ENCODE measurements at places on chromosomes 5 and 9.

GRCh38 chr9:33011831-33012230 lies 10.4 kb upstream of the APTX start:
- DNase-seq: no peak

DNA sequence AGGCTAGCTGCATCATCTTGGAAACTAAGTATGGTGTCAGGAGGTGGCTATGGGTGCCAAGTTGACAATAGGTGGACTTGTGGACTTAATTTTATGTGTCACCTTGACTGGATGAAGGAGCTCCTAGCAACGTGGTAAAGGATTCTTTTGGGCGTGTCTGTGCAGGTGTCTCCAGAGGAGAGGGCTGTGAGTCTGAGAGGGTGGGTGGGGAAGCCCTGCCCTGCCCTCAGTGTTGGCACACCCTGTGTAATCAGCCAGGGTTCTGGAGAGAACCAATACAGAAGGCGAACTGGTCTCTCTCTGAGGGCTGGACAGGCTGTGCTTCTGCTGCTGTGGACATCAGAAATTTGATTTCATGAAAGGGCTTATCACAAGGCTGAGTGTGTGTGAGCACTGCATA lies 61.0 kb downstream of the GTF3C4 start:
- DNase-seq: no peak

GRCh38 chr9:111284703-111285102 lies 45.3 kb downstream of the OR2K2 start:
- DNase-seq: no peak

GRCh38 chr5:142141463-142141862 lies 32.9 kb downstream of the NDFIP1 start:
- no peak for DNase-seq

- DNase-seq: peak; percentile 38
These were observed 65.9 kb downstream of the GABBR2 start for GRCh38 chr9:98642661-98643312.

DNA sequence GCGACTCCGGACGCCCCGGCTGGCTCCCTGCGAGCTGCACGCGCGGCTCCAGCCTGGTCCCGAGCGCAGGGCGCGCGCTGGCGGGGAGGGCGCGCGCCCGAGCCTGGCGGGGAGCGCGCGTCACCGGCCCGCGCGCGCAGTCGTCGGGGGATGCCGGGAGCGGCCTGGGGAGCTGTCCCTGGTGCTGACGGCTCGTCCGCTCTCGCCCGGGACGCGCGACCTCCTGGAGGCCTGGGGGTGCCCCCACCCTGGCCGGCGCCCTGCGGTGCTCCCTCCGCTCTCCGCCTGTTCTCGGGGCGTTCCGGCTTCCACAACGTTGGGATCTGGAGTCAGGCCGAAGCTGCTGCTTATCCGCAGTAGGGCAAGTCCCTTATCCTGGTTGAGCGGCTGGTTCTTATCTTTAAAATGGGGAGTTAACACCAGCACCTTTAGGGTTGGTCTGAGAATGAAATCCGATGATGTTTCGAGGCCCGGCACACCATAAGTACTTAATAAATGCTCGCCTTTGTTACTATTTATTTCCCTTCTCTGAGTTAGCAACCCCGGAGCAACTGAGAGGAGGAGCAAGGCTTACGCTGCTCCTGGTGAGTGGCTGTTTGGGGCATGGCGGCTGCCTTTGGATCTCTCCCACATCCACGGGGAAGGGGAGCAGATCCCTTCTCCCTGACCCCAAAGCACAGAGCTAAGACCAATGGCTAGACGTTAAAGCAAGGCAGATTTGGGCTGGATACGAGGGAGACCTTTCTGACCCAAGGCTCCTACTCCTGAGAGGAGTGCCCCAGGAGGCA lies at the start of gene FAM163B:
Gene FAM163B, minus strand, starts transcription at position 79 of the 788 bp plus-strand sequence. CDS start 29,166 bp downstream, outside the sequence.
- peak; percentile 98 for DNase-seq

DNA sequence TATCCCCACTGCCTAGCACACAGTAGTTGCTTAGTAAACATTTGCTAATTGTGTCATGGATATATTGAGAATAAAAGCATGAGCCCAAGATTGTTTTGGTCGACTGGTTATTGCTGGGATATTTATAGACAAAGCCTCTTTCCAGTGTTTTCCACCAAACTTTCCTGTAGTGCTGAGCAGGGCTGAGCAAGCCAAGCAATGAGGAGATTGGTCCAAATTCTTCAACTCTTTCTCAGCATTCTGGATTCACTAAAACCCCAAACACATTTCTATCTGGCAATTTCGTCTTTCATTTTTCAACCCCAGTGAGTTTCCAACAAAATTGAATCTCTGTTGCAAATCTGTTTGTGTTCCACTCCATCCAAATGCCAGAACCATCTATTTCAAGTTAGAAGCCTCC lies 31.9 kb upstream of the TARS1 start:
- no peak for DNase-seq

GRCh38 chr9:137613738-137614523 lies 4.9 kb upstream of the EHMT1 start:
- no peak for DNase-seq

GRCh38 chr9:21679432-21679831 lies 123.0 kb upstream of the MTAP start:
- DNase-seq: no peak

DNA sequence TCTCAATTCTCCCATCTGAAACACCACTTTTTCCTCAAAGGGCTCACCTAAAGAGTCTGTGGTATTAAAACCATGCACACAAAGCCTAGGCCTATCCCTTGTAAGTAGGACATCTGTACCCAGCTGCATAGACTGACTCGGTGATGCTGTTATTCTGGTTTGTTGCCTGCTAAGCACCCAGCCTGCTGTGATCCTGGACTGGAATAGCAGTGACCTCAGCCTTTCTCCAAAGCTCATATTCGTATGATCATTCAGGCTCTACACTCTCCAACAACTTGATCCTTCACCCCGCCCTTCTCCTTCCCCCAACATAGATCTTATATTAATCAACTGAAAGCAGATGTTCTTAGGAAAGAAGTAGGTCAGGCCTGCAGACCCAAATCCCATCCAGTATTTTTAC lies 81.4 kb upstream of the WWC1 start:
- DNase-seq: no peak

- DNase-seq: no peak
These were observed 42.7 kb upstream of the RETREG1 start for GRCh38 chr5:16659536-16659935.

DNA sequence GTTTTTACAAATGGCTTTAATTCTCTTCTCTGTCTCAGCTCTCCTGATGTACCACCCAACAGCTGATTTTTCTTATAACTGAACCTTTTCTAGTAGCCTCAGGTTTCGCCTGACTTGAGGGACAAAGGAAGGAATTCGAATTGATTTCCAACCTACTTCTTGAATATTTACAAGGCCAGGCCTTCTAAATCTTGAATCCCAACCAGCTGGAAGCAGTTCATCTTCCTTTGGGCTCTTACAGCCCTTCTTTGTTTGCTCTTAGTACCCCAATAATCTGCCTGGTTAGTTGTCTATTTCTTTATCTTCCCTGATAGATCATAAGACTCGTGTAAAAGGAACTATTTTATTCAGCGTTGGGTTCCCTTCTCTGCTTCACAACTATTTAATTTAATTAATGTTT lies 95.9 kb downstream of the NLN start:
- DNase-seq: no peak
